ENCODE measurements at places on chromosomes 11 and 22.
A peak's percentile ranks its signal among the peaks of the same experiment; 100 is the strongest.

DNA sequence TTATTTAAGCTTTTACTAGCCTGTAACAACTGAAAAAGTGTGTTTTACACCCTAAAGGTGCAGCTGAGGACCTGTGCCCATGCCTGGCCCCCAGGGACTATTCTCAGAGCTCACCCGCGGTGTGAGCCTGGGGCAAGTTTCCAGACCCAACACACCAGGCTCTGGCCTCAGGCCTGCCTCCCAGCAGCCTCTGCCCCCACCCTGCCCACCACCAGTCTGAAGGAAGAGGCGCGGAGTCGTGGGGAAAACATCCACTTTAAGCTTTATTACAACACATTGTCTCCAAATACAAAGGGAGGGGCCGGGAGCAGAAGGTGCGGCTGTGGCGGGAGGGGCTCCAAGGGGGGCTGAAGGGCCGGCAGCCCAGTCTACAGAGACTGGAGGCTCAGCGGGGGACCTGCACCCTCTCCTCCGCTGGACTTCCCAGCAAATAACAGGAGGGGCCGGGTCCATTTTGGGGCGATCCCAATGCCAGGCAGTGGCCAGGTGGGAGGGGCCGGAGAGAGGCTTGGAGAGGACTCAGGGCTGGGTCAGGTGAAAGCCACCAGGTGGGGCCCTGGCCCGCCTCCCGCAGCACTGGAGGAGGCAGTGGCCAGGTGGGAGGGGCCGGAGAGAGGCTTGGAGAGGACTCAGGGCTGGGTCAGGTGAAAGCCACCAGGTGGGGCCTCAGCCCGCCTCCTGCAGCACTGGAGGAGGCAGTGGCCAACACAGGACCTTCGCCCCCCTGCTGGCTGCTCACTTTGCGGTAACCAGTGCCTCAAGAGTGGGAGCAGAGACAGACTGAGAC is 18.1 kb downstream of the DUSP8 start:
- no peak for DNase-seq

DNA sequence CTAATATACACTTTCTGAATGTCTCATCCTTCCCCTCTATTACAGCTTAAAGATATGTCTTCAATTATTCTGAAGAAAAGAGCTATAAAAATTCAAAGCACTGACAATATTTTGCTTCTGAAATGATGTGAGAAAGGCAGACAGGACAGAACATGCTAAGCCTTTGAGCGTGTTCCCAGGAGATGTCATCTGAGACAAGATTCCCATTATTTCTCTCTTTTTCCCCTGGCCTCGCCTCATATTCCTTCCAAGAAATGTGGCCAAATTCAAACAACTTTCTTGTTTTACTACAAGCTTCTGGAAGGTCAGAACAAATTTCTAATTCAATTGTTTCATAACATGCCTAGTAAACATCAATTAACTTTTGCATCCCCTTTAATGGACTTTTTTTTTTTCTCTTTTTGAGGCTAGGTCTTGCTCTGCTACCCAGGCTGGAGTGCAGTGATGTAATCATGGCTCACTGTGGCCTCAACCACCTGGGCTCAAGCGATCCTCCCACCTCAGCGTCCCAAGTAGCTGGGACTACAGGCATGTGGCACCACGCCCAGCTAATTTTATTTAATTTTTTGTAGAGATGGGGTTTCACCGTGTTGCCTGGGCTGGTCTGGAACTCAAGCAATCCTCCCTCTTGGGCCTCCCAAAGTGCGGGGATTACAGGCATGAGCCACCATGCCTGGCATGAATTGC is 37.1 kb upstream of the NFRKB start:
- no peak for DNase-seq

DNA sequence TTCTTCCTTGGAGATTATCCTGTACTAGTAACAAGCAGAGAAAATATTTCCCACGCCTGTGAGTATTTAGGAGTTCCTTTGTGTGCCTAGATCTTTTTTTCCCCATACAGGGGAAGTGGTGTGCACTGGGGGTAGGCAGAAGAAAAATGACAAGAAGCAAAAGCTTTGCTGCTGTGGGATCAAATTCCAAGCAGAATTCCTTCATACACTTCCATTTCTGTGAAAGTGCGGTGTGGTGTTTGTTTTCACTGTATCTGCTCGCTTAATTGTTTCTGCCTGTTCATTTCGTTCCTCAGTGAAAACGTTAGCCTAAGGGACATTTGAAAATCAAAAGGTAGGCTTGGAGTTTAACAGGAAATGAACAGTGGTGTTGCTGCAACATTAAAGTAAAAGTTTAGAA is 47.9 kb downstream of the BLID start:
- no peak for DNase-seq

- DNase-seq: no peak
Measured at GRCh38 chr11:21105196-21105917, 436.0 kb downstream of the NELL1 start.

GRCh38 chr22:38034884-38035529 is 22.2 kb upstream of the PICK1 start:
- no peak for DNase-seq

- no peak for DNase-seq
Measured at GRCh38 chr22:40829131-40829530, 10.0 kb upstream of the SLC25A17 start.

DNA sequence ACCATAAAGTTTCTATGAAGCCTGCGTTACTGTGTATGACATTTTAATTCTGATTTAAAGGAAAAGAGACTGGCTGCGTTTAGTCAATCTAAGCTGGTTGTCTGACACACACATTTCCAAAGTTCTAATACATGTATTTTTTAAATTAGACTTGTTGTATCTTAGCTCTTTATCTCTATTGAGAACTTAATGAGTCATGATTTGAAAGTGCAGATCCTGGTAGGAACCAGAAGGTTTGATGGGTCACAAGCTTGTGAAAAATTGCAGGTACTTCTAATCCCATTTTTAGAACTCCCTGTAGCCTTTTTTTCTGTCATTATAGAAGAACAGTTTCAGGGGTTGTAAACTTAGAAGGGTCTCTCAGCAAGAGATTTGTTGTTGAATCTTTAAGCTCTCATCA is 210.3 kb downstream of the DDX10 start:
- DNase-seq: no peak

DNA sequence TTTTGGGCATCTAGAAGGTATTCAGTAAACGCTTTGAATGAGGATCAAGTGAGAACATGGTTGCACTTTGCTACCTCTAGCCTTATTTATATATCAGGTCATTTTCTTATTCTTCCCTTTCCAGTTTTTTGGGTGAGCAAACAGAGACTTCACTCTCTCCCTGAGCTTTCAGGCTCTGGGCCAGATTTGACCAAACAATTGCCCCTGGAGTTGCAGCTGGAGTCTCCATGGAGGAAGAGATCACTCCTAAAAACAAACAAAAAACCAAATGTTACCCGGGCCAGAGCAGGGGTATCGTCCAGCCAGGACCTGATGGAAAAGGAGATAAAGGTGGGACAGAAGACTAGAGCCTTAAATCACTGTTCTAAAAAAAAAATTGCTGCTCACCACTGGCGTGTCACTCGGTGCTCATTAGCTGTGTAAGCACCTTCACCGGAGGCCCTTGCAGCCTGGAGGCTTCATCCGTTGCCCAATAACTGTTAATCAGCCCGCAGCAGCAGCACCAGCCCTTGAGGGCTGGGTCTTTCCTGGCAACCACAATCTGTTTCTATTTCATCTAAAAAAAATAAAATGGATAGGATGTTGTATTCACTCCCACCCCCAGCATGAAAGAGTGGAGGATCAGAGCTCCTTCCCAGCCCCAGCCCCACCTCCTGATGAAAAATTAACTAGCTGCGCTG is 125.0 kb downstream of the PKNOX2 start:
- DNase-seq: no peak

GRCh38 chr11:11818529-11819121 is 23.1 kb upstream of the USP47 start:
- no peak for DNase-seq

- DNase-seq: no peak
Measured at GRCh38 chr22:29574762-29575450, 6.0 kb downstream of the NIPSNAP1 start.

DNA sequence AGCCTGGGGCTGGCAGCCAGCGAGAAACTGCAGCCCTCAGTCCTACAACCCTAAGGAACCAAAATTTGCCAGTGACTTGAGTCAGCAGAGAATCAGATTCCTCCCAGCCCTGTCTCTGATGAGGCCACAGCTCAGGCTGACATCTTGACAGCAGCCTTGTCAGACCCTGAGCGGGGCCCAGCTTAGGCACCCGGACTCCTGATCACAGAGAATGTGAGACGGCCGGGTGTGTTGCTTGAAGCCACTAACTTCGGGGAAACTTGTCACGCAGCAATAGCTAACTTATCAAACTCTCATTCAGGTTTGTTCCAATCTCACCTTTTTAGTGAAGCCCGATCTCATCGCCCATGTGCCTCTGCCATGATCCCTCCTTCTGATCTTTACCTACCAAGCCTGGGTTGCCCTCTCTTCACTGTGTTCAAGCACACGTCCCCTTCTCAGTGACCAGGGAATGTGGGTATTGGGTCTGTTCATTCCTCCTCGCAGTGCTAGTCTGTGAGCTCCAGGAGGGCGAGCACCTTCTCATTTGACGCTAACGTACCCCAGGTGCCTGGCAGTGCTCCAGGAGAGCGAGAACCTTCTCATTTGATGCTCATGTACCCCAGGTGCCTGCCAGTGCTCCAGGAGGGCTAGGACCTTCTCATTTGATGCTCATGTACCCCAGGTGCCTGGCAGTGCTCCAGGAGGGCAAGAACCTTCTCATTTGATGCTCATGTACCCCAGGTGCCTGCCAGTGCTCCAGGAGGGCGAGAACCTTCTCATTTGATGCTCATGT is 280.7 kb downstream of the BRD1 start:
- no peak for DNase-seq

- no peak for DNase-seq
Measured at GRCh38 chr22:30297991-30298701, 8.8 kb upstream of the CASTOR1 start.

- DNase-seq: no peak
Measured at GRCh38 chr22:45329530-45329936, 19.8 kb downstream of the FAM118A start.

GRCh38 chr11:36131721-36132397 is 157.4 kb downstream of the COMMD9 start:
- peak; percentile 14 for DNase-seq

DNA sequence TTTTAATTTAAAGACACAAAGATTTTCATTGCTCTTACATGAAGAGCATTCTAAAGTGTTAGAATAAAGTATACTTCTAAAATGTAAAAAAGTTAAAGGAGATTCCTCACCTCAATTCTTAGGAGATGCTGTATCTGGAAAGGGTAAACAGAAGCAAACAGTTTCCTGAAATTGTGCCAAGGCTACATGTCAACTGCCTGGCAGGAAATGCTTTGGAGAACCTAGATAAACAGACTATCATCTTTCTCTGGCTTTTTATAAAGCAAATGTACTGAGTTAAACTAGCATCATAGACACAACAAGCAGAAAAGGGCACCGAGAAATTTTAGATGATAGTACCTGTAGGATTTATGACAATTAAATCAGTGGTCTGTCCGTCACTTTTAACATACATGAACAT is 24.7 kb upstream of the AKIP1 start:
- DNase-seq: no peak

DNA sequence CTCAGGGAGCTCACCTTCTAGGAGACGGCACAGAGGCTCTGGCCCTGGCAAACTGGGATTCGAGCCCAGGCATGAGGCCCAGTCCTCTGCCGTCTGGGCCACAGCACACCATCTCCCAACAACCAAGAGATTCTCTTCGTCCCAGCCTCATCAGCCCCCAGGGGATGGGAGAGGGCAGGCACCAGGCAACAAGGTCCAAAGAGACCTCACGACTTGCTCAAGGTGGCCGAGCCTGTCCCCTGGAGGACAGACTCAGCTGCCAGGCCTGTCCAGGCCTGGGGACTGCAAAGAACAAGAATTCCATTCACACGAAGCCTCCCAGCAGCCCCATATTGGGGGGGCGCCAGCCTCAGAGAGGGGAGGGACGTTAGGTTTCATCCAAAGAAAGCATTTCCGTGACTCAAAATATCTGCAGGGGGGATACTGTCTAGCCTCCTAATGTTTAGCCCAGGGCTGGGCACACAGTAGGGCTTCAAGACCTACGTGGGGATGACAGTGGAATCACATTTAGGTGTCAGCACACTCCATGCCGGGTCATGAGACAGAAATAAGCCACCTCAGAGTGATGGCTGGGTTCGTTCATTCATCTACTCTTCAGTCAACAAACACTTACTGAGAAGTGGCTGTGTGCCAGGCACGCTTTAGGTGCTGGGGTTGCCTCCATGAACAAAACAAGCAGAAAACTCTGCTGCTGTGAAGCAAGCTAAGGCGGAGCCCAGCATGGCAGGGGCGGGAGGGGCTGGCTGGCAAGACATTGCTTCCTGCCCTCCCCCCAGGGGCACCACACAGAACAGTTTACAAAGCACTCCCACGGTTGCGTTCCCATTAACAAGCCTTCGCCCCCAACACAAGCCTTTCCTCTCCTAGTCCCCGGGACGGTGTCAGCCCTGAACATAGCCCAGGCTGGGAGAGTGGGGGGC is 1.2 kb downstream of the CARNS1 start:
- peak; percentile 28 for DNase-seq
